ENCODE measurements at places on chromosomes 3 and 15.

DNA sequence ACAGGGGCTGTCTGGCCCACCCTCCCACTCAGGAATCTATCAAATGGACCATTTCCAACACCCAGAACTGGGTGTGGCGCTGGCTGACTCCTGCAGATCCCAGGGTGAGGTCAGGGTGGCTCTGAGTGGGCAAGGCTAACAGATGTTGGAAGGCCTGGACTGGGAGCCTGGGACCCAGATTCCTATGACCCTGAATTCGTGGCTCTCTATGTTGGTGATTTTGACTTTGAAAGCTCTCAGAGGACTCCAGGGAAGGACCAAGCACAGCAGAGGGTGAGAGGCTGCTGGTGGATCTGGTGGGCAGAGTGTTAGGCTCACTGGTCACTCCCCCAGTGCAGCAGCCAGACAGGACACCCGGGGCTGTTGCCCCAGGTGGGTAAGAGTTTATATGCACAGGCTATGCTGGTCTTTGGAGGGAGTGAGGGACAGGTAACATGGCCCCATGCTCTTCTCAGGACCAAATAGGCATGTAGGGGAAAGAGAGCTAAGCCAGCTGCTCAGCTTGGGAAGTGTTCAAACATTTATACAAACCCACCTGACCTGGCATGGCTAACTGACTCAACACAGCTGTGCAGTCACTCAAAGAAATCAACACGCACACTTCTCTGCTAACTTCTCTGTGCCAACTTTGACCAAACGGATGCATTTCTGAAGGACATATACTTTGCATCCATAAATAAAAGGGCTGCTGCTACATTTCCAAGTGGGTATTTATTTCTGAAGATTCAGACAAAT lies 62.6 kb upstream of the RAB6B start:
- no peak for DNase-seq

DNA sequence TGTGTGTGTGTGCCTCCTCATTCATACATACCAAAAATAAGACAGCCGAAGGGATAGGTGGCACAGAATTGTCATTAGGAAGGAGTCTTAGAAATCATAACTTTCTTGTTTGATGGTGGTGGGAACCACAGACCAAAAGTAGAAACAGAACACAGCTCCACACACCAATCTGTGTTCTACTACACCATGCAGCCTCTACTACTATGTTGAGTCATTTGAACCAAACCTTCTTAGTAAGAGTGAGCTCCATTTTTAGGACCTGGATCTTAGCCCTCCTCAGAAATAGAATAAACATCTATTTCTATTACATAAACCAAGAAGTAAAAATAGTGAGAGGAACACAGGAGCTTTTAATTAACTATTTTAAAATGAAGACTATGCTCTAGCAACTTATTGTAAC lies 27.9 kb upstream of the PLCH1 start:
- DNase-seq, result no peak

DNA sequence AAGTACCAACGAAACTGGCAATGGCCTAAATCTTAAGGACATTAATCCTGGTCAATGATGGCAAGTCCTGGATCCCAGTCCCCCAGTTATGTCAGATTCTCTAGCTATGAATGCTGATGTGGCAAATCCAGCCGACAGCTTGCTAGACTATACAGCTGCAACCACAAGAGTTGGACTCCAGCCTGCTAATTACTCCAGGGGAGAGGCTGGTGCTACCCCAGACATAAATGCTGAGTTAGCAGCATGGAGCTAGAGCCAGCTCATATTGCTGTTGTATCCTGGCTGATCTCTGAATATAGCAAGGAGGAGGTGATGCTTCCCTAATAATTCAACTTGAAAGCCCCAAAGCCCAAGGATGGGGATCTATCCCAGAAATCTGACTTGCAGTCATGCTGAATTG lies 207.1 kb downstream of the LRRN1 start:
- no peak for DNase-seq

DNA sequence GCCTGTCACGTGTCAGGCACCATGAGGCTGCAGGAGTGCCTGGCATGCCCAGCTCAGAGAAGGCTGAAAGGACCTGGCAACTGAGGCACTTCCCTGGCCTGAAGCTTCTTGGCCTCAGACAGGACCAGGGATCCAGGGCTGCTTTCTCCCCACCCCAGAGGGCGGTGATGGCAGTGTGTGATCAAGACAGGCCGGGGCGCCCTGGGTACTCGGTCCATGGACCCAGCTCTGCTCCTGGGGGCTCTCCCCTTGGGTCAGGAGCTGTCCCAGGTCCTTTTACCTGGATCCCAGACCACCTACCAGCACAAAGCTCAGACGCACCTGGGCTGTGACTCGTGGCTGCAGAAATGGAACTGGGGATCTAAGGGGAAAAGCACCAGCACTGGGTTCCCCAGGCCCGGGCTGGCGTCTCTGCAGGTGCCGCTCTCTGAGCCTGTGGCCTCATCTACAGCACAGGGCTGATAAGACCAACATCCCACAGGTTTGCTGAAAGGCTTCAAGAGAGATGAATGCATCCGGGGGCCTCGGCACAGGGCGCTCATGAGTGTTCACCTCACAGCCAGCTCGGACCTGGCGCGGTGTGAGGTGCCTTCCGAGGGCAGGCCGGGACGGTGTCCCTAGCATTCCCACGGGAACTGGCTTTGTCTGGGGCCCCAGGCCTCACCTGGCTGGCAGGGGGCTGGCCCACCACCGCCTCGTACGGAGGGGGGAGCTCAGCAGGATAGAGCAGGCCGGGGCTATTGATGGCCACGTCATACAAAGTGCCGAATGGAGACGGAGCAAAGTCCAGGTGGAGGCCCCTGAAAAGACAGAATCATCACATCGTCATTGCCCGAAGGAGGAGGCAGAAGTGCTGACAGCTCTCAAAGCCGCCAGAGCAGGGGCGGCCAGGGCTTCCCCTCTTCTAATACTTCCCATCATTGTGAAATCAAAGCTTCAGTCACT lies 133.6 kb downstream of the NSMCE3 start:
- no peak for DNase-seq

- no peak for DNase-seq
Measured at GRCh38 chr3:160196511-160197104, 28.6 kb upstream of the C3orf80 start.

GRCh38 chr3:122246199-122246598 lies 62.7 kb downstream of the CASR start:
- DNase-seq, result peak; percentile 88

- DNase-seq, result no peak
Measured at GRCh38 chr3:108513961-108514360, 3.6 kb upstream of the MYH15 start.

DNA sequence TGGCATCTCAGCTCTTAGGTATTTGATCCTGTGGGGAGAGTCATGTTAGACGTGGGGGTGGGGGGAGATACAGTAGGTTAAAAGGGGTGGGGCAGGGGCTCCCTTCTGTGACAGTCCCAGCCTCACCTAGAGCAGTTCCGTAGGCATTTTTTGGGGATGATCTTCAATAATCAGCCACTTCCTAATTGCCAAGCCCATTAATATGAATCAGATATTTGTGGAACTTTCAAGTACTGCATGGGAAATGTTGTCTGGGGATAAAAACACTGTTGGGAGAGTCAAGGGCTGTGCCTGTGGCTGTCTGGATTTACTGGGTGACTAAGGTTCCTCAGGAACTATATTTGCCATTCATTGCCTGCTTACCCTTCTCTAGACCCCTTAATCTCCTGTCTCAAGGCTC lies 9.5 kb downstream of the C3orf52 start:
- no peak for DNase-seq

DNA sequence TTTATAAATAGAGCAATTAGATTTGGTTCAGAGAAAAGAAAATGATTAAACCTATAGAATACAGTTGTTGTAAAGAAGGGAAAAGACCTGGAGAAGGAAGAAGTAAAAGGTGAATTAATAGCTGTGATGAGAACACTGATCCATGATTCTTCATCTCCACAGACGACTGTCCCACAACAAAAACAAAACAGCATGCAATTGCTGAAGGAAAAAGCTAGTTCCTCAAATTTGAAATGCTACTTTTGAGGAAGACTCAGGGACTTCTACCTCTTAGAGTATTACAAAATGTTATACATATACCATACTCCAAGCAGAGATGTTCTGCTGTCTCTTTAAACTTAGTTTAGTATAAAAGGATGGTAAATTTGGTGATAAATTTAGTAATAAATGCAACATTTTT lies 21.5 kb downstream of the ALCAM start:
- peak; percentile 36 for DNase-seq

GRCh38 chr3:156957715-156958114 lies 131.6 kb downstream of the LEKR1 start:
- DNase-seq, result no peak

DNA sequence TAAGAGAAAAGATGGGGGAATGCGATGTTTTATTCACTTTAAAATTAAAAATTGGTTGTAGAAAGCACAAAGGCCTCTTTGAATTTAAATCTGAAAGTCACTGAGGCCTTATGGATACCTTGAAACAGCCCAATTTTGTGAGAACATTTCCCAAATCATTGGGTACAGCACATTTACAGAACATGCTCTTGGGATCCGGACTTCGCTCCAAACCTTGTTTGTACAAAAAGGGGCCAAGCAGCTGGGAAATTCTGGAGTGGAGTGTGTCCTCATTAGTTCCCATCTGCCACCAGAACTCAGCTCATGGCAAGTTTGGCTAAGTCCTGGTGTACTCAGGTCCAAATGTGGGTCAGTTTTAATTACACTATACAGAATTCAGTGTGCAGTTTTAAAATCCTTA lies 254.2 kb downstream of the ZBTB20 start:
- no peak for DNase-seq

DNA sequence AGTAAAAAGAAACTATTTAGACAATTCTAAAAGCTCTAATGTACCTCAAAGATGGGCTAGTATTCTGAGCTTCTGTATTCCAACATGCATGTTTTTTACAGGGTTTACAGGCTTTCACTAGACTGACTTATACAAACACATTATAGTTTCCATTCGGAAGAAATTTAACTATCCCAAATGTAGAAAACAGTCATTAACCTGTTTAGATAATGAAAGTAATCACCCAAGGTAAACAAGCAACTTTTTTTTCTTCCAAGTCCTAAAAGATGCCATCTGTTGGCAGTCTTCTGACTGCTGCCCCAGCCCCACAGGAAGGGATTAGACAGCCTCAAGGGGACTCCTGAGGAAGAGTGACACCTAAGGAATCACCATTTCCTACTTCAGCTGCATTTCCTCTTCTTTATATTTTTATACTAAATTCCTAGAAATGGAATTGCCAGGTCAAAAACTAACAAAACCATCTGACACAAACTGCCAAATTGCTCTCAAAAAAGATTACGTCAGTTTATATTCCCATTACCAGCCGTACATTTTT lies 25.5 kb downstream of the SIN3A start:
- DNase-seq, result no peak

- no peak for DNase-seq
Measured at GRCh38 chr3:9068051-9068450, 104.8 kb upstream of the RAD18 start.

GRCh38 chr15:73325191-73325861 lies 43.4 kb downstream of the HCN4 start:
- DNase-seq, result no peak

DNA sequence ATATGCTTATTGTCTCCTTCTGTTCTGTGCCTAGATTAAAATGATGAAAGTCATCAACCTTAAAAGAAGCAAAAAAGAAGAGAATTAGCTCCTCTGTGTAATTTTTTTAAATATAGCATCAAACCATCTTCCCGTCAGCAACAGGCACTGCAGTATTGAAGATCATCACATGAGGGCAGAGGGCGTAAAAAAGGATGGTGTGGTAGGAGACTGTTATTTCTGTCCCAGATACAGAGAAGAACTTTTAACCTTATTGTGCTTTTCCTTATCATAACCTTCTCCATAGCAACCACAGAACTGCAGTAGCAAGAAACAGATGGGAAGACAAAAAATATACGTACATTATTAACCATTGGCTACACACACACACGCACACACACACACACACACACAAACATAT lies 88.8 kb downstream of the IGSF11 start:
- DNase-seq, result no peak

DNA sequence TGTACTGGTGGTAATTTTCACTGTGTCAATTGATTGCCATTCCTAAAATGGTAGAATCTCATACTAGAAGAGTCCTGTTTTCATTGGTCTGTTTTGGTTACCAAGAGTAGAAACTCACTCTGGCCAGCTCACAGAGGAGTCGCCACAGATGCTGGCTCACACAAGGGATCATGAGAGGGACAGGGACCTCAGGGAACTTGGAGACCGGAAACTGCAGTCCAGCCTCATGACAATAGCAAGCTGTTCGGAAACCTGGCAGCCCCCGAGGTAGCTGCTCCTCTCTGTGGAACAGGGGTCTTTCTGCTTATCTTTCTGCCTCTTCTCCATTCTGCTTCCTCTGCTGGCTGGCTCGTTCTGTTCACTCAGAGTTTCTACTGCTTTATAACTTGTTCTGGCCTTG lies 192.9 kb downstream of the PLCL2 start:
- no peak for DNase-seq

GRCh38 chr15:34729056-34729455 lies 25.7 kb downstream of the GJD2 start:
- DNase-seq, result no peak

DNA sequence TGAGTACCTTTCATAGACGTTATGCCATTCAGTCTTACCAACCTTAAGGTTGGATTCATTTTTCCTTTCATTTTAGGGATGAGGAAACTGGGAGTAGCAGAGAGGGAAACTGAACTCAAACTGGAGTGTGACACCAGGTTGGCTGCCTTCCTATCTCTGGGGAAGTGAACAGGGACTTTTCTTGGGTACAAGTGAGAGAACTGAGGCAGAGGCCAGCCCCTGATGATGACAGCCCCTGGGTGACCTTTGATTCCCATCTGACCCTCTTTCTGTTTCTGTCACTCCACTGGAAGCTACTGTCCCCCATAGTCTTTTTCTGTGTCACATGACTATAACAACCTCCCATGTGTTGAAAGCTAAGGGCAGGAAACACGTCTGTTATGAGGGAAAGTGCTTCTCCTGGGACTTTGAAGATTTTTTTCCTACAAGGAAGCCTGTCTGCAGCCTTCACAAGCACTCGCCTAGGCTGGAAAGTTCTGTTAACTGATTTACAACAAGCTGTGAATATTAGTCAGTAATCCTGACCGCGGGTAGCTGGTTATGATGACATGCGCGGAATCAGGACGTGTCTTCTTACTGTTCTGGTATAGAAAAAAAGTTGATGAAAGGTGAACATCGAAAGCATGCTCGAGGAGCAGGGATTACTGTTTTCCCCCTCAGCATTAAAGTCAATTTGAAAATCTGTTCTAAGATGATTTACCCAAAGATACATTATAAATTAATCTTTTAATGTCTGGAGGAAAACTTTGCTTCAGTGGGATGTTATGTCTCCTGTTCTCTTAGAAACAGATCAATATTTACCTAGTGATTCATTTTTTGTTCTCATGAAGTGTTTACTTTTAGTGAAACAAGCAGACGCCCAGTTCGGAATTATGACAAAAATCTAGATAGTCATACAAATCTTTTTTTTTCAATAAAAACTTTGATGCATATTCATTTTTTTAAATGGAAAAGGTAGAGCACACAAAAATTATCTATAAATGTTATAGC lies 31.5 kb downstream of the ABHD2 start:
- peak; percentile 67 for DNase-seq

- DNase-seq, result no peak
Measured at GRCh38 chr3:143633816-143634215, 214.5 kb downstream of the SLC9A9 start.

Measured in inflammatory macrophage treated with lipopolysaccharide for 4 hours (primary cell).